Transverse colon (tissue), 4 donors: ENCODE measurements at places on chromosomes 11 and 22. TPM values are rescaled to one million over a fixed set of nuclear protein-coding genes. Genes with fewer than 3 reads are reported as not detected.

Gene TNNI2
- total RNA-seq = 35.9 TPM

DNA sequence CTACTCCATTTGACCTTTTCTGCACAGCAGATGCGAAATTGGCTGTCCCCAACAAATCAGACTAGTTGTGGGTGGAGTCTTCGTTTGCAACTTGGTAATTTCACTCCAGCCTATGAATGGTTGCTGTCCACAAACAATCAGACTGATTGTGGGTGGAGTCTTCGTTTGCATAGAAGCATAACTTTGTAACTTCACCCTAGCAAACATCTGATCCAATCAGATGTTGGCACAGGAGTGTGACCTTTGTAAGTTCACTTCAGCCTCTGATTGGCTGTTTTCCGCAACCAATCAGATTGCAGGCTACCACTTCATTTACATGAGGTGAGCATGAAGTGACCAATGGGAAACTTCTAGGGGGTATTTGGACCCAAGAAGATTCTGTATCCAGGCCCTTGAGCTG, 16.3 kb upstream of the CABP2 start:
- no peak for DNase-seq

- DNase-seq = no peak
Measured at GRCh38 chr22:33130473-33130872, 72.3 kb upstream of the SYN3 start.

- no peak for DNase-seq
Measured at GRCh38 chr11:5973530-5973929, 5.2 kb upstream of the OR56A5 start.

DNA sequence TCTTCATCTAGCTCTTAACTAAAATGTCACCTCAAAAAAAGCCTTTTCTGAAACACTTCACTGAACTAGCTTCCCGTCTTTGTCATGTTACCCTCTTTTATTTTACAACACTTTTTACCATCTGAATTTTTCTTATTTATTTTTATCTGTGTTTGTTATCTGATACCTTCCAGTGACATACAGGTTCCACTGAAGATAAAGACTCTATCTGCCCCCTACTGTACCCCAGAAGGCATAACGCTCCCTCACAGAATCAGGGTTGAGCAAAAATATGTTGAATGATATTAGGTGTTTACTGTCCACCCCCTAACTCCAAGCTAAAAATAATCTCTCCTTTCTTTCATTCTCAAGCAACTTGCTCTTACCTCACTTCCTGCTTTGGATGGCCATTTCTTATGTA, 654.2 kb downstream of the NELL1 start:
- no peak for DNase-seq

- DNase-seq = no peak
Measured at GRCh38 chr11:126564566-126564965, 209.1 kb downstream of the ST3GAL4 start.

DNA sequence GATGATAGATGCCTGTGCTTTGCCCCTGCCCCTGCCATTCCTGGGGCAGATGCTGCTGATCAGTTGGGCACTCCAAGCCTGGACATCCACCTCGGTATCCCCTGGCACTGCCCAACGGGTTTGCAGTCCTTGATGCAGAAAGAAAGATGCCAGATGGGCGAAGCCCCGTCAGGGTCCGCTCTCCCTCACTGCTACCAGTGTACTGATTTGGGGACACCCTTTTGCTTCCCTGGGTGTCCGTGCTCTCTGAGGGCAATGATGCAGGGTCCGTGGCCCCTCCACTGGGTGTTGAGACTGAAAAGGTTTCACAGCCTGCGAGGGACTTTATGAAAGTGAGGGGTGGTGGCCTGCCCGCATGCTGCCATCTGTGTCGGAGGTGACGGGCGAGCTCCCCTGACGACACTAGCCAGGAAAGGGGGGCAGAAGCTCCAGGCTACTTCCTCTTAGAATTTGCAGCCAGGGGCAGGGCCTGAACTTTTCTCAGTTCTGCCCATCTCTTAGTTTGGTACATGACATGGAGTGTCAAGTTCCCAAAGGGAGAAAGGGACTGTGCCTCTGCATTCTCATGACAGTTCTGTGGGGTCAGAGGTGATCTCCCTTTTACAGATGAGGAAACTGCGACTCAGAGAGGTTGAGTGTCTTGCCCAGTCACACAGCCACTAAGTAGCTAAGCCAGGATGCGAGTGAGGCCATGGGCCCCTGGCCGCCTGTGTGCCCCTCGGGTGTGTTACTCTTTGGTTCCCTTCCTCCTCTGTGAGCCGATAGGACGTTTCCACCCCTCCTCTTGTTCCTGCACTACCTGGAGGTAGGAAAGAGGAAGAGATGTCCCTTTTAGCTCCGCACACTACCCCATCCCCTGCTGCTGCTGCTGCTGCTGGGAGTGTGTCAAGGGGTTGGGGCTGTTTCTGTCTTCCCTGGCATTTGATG, 96.6 kb downstream of the BCR start:
- DNase-seq = no peak

GRCh38 chr11:85752201-85752889, 58.6 kb downstream of the SYTL2 start:
- DNase-seq = no peak

- DNase-seq = no peak
Measured at GRCh38 chr11:103648670-103649400, 387.6 kb upstream of the DDI1 start.

GRCh38 chr11:32304521-32304920, 130.8 kb downstream of the WT1 start:
- no peak for DNase-seq

Gene SMIM38
- total RNA-seq = not detected

DNA sequence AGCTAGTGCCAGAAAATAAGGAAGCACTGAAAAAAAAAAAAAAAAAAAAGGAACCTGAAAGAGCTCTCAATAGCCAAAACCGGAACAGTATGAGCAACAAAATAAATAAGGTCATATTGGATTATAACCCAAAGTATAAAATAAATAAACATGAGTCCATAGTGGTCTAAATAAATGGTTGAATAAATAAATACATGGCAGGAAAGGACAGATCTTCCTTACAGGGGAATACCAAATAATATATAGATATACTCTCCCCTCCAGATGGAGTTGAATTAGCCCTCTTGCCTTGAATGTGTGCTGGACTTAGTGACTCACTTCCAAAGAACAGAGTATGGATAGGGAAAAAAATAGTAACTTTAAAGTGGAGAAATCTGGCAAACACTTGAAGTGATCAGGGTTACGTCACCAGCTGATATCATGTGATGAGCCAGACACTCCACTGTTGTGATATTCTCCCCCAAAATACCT, 14.3 kb upstream of the ARRB1 start:
- DNase-seq = no peak

DNA sequence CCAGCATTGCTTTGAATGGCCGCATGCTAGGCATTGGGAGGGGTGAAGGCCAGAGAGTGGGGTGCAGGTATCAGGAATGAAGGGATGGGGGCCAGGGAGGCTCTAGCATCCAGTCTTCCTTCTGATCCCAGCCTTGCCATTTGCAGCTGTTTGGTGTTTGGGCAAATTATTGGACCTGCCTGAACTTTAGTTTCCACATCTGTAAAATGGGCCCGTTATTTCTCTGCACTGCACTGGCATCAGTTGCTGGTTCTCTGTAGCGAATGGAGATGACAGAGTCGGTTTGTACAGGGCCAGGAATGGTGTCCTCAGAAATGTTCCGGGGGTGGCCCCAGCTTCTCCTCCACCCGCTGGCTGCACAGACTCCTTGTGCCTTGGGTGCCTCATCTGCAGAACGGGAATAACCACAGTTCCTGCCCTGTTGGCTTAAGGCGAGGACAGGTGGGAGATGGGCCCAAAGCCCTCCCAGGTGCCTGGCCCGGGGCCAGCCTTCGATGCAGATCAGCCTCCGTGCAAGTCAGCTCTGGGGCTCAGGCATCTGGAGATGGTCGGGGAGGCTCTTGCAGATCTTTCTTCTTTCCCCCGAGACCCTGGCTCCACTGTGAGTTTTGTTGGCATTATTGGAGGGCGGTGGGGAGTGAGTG, 51.4 kb upstream of the SMIM38 start:
- DNase-seq = no peak

GRCh38 chr22:23705358-23705757, 14.5 kb downstream of the RGL4 start:
- DNase-seq = no peak

DNA sequence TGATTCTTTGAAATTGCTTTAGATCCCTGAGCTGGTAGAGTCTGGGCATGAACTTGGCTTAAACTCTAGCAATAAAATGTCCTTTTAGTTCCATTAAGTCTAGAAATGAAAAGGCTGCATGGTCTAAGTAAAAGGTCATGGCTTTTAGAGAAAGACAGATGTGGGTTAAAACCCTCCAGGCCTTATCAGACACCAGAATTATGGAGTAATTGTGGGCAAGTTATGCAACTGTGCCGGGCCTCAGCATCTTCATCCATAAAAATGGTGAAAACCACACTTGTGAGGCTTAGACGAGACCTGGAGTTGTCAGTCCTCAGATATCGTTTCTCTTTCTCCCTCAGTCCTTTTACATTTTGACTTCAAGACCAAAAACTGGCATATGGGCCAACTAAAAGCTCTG, 597.9 kb upstream of the KIRREL3 start:
- no peak for DNase-seq

Gene OR51I1
- total RNA-seq = not detected

Gene PDGFD
- total RNA-seq = not detected
